GM12864 (cell line): ENCODE measurements at places on chromosomes 1 and 21.

DNA sequence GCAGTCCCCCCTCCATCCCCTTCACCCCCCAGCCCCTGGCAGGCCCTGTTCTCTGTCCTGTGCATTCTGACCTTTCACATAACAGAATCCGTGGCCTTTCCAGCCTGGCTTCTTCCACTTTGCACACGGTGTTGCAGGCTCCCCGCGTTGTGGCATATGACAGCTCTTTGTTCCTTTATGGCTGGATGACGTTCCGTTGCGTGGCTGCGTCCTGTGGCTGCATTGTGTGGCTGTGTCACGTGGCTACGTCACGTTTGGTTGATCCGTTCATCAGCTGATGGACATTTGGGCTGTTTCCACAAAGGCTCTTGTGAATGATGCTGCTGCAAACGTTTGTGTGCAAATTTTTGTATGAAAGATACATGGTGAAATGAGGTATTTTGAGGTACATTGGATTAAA is 53.3 kb downstream of the PDE9A start:
- no peak for DNase-seq

GRCh38 chr1:109225308-109225707 is 11.6 kb downstream of the SARS1 start:
- no peak for DNase-seq

- DNase-seq, result no peak
These were observed 33.2 kb downstream of the BEND5 start for GRCh38 chr1:48743480-48743879.

- no peak for DNase-seq
These were observed 2.5 kb upstream of the LMO4 start for GRCh38 chr1:87325982-87326738.

- no peak for DNase-seq
These were observed 20.8 kb downstream of the KCNJ15 start for GRCh38 chr21:38277501-38278131.

DNA sequence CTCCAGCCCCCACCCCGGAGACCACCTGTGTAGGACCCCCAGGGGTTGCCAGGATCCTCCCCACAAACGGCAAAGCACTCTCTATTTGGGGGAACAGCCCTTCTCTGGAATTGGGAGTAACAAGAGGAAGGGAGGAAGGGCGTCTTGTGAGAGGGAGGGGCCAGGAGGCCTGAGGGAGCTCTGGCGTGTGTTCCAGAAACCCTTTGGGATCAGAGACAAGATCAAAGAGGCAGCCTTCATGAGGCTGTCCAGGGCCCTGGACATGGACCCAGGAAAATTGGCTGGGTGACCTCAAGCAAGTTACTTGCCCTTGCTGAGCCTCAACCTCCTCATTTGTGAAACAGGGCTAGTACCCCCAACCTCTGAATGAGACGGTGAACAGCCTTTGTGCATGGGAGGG is 18.1 kb upstream of the ECE1 start:
- DNase-seq, result no peak

DNA sequence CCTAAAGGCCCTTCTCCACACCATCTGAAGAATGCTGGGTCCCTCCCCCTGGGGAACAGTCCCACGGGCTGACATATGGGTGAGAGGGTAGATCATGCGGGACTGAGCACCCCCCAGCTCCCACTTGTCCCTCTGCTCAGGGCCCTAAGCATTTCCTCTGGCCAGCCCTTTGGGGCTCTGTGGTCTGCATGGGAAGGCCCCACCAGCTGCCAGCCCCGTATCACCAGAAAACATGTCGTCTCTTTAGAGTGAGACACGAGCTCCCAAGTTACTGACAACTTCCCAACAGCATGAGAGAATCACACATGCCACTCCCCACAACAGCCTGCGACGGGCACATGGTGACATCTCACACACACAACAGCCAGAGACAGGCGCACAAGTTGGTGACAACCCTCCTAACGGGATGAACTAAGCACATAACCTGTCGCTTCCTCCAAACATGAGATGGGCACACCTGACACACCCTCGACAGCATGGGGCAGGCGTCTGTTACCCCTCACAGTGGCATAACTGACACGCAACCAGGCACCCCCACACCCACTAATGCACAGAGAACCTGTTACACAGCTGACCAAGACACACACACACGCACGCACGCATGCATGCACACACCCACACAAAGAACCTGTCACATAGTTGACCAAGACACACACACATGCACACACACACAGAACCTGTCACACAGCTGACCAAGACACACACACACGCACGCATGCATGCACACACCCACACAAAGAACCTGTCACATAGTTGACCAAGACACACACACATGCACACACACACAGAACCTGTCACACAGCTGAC is 41.2 kb downstream of the AHDC1 start:
- DNase-seq, result no peak

DNA sequence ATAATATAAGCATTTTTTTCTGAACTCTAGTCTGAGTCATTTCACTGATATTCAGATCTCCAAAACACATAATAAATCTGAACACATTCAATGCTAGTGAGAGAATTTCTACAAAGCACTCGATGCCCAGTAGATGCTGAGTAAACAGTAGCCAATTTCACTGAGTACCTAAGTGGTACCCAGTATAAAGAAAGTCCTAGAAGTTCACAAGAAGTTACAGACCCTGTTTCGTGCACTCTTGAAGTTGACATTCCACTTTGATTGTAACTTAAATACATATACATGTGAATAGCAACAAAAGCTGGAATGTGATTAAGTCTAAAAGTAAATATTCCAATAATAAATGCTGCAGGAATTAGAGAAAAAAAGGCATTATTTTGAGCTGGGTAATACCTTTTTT is 33.2 kb upstream of the RGS2 start:
- no peak for DNase-seq

DNA sequence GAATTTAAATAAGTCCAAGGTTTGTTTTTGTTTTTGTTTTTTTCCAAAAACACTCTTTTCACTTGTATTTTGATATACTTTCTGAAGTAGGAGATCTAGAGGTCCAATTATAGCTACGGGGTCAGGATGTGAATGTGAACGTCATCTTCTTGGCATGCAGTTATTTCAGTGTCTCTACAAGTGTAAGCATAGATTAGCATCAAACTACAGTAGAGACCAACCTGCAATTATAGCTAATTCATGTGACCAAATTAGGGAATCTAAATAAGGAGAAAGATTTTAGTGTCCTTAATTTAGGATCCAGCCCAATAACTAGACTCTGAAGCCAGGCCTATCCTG is 107.3 kb upstream of the PALMD start:
- no peak for DNase-seq

DNA sequence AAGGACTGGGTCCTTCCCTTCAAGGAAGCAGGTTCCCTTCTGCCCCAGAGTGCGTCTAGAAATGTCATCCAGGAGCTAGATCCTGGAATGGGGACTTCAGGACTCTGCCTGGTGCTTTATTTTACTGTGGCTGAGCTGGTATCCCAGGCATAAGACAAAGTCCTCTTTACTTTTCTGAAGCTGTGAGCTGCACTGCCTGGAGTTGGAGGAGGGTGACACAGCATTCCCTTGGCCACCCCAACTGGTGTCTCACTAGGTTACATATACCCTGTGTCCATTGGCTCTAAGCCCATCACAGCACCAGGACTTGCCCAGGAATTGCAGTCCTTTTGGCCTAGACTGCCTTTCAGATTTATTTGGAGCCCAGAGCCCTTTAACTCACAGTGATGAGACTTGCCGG is 41.8 kb upstream of the CD55 start:
- DNase-seq, result no peak

DNA sequence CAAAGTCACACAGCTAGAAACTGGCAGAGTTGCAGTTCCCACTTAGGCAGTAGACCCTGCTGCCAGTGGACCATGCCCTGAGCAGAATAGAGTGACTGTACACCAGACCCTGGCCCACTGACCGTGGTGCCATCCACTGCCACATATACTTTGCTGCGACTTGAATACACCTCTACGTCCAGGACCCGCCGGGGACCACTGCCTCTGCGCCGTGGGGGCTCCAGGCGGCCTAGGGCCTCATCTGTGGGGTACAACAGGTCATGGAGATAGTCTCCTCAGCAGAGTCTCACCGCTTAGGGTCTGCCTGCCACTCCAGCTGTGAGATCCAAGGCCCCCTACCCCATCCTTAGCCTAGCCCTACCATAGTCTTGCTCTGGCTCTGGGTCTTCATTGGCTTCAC is 1.6 kb downstream of the POMGNT1 start:
- no peak for DNase-seq

DNA sequence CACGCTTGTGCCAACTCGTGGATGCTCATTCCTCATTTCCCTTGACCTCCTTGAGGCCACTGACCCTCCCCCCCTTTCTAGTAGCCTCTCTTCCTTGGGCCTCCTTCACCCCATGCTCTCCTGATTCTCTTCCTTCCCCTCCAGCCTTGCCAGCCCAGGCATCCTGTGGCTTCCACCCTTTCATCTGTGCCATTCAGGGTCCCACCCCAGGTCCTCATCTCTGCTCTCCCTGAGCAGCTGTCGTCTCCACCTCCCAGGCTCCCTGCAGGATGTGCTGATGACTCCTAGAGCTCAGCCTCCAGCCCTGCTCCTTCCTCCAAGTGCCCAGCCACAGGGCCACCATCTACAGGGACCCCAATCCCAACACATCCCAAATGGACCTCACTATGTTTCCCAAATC is 197.4 kb downstream of the GRIK3 start:
- no peak for DNase-seq

DNA sequence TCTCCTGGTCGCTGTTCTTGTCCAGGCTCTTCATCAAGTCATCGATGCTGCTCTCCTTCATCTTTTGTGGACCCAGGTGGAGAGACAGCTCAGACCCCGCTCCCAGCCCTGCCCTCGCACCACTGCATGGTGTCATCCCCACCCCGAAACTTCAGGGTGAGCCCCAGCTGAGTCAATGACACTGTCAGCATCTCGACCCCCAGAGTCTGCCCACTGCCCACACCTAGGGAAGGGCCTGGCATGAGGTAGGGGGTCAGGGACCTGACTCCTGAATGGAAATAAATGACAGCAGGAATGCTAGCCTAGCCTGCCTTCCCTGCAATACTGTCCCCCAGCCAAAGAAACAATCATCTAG is 1.6 kb upstream of the S100A6 start:
- no peak for DNase-seq

DNA sequence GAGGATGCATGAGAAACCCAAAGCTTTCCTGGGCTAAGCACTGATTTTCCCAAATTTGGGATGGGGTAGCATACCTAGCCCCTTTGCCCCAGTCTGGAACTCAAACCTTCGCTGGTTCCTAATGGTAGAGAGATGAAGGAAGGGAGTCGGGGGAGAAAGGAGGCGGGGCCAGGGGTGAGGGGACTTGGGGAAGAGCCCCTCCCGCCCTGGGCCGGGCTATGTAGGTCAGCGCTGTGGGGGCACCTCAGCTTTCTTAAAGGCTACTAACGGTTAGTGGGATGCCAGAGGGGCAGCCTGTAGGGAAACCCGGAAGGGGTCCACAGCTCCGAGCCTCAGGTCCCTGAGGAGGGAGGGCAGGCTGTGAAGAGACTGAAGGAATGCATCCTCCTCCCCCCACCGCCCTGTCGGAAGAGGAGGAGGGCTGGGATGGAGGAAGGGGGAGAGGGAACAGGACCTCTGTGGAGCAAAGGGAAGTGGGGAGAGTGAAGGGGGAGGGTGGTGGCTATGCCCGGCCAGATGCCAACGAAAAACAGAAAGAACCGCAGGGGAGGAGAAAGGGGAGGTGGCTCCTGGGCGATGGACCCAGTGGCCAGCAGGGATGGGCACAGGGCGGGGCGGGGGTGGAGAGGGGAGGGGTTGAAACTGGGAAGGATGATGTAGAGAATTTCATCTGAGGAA is 1.3 kb downstream of the CADM3 start:
- no peak for DNase-seq

DNA sequence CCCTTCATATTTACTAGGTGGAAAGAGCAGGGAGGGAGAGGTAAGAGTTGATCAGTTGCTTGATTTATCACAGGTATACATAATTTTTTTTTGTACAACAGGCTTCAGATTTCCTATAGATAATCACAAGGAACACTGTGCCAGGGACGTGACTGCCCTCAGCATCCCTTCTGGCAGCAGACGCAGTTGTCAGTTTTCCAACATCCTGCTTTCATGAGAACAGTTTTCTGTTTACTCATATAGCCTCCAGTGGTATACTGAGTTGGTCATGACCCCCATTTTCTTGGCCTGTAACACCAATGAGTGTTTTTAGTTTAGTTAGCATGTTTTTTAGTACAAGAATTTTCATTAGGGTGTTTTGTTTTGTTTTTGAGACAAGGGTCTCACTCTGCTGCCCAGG is 37.9 kb upstream of the PTPRF start:
- DNase-seq, result no peak

DNA sequence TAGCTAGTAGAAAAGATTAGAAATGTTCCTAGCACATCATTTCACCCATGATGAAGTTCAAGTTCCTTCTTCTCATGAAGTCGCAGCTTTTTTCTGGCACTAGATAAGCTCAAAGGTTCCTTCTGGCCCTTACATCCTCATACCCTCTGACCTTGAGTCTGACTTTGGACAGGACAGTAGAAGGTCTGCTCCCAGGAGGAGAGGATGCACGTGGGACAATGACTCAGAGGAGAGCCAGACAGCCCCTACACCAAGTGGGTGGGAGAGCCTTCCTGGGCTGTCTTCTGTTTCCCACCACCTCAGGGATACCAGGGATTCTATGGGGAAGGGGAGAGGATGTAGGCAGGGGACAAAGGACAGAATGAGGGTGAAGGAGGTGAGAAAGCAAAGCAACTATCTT is 86.0 kb downstream of the HHIPL2 start:
- DNase-seq, result no peak

DNA sequence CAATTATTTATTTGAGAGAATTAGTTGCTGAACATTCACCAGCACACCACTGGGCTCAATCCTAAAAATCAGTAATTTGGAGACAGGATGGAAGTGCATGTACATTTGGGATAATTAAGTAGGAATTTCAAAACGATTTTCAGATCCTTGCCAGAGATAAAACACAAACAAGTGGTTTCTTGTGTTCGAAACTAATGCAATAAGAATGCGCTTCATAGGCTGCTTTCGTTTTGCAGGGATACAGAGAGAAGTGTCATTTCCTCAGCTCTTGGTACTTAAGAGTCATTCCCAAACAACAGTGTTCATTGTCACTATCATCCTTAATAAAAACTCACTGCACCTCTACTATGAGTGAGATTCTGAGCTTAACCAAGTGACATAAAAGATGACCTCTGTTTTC is 20.6 kb upstream of the USP24 start:
- no peak for DNase-seq

- no peak for DNase-seq
These were observed 116.0 kb downstream of the LMX1A start for GRCh38 chr1:165240492-165240891.

GRCh38 chr1:223670458-223671159 is 5.1 kb upstream of the CAPN8 start:
- no peak for DNase-seq

DNA sequence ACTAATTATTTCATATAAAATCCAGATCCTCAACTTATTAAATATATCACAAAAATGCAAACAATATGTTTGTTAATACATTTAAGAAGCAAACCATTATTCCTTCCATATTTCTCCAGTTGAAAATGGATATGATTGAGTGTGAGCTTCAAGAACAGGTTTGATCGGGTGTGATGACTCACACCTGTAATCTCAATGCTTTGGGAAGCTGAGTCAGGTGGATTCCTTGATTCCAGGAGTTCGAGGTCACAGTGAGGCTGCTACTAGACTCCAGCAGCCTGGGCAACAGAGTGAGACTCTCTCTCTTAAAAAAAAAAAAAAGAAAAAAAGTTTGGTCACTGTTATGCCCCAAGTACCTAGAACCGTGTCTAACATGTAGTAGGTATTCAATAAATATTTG is 42.9 kb upstream of the RRP15 start:
- DNase-seq, result no peak

- DNase-seq, result no peak
These were observed 128.6 kb downstream of the PRDM2 start for GRCh38 chr1:13828454-13829151.
